ENCODE measurements at places on chromosomes 2 and 18.

DNA sequence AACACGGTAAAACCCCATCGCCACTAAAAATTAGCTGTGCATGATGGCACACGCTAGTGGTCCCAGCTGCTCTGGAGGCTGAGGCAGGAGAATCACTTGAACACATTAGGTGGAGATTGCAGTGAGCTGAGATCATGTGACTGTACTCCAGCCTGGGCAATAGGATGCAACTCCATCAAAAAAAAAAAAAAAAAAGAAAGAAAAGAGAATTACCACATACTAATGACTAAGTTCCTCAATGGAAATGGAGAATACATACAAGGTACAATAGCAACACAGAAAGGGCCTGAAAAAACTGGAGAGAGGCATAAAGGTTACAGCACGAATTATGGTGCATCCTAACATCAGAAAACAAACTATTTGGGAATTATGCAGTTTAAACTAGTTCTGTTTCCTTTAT is 81.3 kb downstream of the CDH2 start:
- DNase-seq = no peak

GRCh38 chr18:65547046-65547445 is 203.8 kb upstream of the CDH7 start:
- DNase-seq = no peak

GRCh38 chr2:62884514-62884913 is 166.1 kb upstream of the OTX1 start:
- no peak for DNase-seq

DNA sequence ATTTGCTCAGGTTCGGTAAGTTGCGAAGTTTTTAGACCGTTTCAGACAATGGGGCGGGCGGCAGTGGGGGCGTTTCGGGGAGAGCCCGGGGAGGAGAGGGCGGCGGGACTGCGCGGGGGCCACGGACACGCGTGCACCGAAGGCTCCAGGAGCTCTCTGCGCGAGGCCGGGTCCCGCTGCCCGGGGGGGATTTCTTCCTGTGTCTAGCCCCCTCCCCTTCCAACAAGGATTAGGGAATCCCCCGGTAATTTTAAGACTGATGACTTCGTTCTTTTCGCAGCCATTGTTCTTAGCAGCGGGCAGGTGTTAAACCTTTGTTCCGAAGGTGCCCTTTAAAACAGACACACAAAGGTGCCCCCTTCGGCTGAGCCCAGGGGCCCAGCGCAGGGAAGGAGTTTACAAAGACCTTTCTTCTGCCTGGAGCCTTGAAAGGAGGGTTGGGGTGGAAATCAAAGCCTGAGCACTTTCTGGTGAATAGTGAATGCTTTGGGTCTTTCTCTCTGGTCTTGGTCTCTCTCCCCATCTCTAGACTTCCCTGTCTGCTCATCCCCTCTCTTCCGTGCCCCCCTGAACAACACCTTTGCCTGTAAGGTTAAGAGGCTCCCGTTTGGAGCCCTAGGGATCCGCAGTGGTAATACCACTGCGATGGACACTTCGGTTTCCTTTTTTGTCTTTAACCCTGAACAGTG is 2.1 kb downstream of the TRIB2 start:
- peak; percentile 29 for DNase-seq

- no peak for DNase-seq
These were observed 790.1 kb upstream of the SLC8A1 start for GRCh38 chr2:41242001-41242331.

GRCh38 chr2:143262389-143262788 is 133.2 kb downstream of the ARHGAP15 start:
- DNase-seq = no peak

DNA sequence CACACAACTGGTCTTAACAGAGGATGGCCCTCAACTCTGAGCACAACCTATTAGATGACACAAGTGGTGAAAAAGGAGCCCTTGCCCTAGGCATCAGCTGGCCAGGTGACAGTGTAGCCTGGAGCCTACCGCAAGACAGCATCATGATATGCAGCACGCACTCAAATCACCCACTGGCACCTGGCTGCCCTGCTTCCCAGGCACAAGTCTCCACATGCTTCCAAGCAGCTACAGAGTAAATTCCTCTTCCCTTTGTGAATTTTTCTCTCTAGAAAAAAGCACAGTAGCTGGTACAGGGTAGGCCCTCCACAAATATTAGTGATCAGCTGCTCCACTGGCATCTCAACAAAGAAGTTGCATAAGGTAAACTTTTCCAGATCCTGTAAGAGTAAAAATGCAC is 6.0 kb downstream of the FBXO15 start:
- no peak for DNase-seq

DNA sequence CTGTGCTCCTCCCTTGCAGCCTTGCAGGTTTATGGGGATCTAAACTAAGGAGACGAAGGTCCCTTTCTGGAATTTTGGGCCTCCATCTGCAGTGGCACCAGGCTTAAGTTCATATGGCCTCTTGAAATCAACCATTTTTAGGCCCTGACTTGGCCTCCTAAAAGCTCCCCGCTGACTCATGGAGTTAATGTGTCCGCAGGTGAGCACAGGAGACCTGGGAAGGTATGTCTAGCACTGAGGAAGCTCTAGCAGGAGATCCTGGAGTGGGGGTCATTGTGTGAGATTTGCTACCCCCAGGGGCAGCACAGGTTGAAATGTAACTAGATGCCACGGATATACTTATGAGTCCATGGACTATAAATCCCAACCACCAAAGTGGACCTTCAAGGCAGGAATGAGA is 95.9 kb upstream of the CELF4 start:
- DNase-seq = no peak

DNA sequence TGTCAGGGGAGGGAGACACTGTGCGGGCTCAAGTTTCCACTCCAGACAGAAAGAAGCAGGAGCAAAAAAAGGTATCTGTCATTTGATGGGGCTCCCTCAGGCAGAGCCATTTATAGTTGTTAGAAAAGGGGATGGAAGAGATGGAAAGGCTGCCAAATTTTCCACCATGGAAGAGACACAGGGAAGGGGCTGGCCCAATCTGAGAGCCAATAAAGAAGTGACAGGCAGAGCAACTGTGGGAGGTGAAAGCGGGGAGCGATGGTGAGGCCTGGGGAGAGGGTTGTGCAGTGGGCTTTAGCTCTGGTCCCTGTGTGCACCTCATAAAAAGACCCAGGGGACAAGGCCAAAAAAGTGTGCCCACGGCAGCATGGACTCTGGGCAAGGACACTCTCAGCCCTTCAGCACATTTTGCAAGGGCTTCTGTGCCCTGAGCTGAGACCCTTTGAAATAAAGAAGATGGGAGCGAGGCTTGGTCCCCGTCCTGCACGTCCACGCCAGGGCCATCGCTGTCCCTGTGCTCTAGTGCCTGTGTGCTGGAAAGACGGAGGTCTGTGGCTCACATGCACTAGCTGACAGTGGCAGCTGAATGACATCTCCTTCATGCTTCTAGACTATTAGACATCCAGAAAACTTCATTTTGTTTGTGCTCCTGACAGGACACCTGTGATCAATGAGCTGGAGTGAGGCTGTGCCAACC is 456.7 kb upstream of the HS6ST1 start:
- DNase-seq = no peak

DNA sequence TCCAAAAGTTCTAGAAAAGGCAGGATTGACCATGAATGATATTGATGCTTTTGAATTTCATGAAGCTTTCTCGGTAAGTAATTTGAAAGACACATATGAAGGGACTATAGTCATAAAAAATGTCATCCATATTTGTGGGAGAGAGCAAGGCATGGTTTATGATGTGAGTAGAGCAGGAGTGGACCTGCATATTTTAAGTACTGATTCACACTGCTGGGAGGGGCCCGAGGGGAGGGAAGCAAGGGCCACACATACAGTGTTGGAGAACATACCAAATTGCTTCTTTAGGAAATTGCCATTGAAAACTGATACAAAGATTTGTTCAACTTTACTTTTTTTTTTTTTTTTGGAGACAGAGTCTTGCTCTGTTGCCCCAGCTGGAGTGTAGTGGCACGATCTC is 39.4 kb downstream of the HADHB start:
- DNase-seq = no peak

Measured in iPS-NIHi11 (cell line).